Dermis microvascular lymphatic vessel endothelial cell (primary cell): ENCODE measurements at places on chromosomes 11 and 22. TPM values are rescaled to one million over a fixed set of nuclear protein-coding genes. Genes with fewer than 3 reads are reported as not detected.

MAPK8IP2 gene
- total RNA-seq, result 0.13 and 0.25 TPM in 2 replicates

TUB gene
- total RNA-seq, result 0.51 and 1.4 TPM in 2 replicates

PDE3B gene
- total RNA-seq, result 0.13 and 0.51 TPM in 2 replicates

KDM4E gene
- not detected in 2 replicates for total RNA-seq

TMPRSS5 gene
- total RNA-seq, result 0.13 TPM in 2 replicates

CDK2AP2 gene
- total RNA-seq, result 15.3 and 18.7 TPM in 2 replicates

GUCY1A2 gene
- under 0.01 TPM in 2 replicates for total RNA-seq

MMP13 gene
- total RNA-seq, result not detected in 2 replicates

OR52E8 gene
- total RNA-seq, result not detected in 2 replicates

RGL4 gene
- total RNA-seq, result not detected in 2 replicates

GRK3 gene
- 0.25 and 0.26 TPM in 2 replicates for total RNA-seq

GDPD4 gene
- total RNA-seq, result not detected in 2 replicates

FUT4 gene
- 3.7 and 6.1 TPM in 2 replicates for total RNA-seq

FRMD8 gene
- total RNA-seq, result 75.4 and 85.1 TPM in 2 replicates

OR10G4 gene
- not detected in 2 replicates for total RNA-seq

GRM5 gene
- under 0.01 TPM in 2 replicates for total RNA-seq

DEUP1 gene
- not detected in 2 replicates for total RNA-seq

ZFTA gene
- 7.6 and 12.9 TPM in 2 replicates for total RNA-seq

GAL gene
- total RNA-seq, result 0.76 and 2.4 TPM in 2 replicates

FREY1 gene
- total RNA-seq, result 0.51 and 0.64 TPM in 2 replicates

SERHL2 gene
- total RNA-seq, result 2.6 and 3.8 TPM in 2 replicates

TCN1 gene
- total RNA-seq, result not detected in 2 replicates

RTCB gene
- total RNA-seq, result 127 and 129 TPM in 2 replicates

MFNG gene
- total RNA-seq, result 97.7 and 197 TPM in 2 replicates

GLB1L2 gene
- total RNA-seq, result 0.25 and 0.39 TPM in 2 replicates

RTN4RL2 gene
- total RNA-seq, result 0.13 TPM in 1 of 2 replicates, not detected in the other

CRY2 gene
- 4.5 and 8.1 TPM in 2 replicates for total RNA-seq

SEPTIN3 gene
- total RNA-seq, result under 0.01 TPM in 2 replicates

C22orf42 gene
- not detected in 2 replicates for total RNA-seq

FGF19 gene
- not detected in 2 replicates for total RNA-seq

SLC16A8 gene
- total RNA-seq, result under 0.01 and 0.13 TPM in 2 replicates

WBP2NL gene
- not detected in 2 replicates for total RNA-seq

SLC22A6 gene
- total RNA-seq, result not detected in 2 replicates

APOA5 gene
- not detected in 2 replicates for total RNA-seq

INSC gene
- total RNA-seq, result under 0.01 TPM in 1 of 2 replicates, not detected in the other

MRGPRX3 gene
- under 0.01 and 0.51 TPM in 2 replicates for total RNA-seq

RFPL2 gene
- total RNA-seq, result 0.13 TPM in 1 of 2 replicates, not detected in the other

RFPL3 gene
- not detected in 2 replicates for total RNA-seq

OR5A1 gene
- total RNA-seq, result not detected in 2 replicates

CCDC88B gene
- total RNA-seq, result 1.5 and 1.8 TPM in 2 replicates

MTMR2 gene
- total RNA-seq, result 47.3 and 48.7 TPM in 2 replicates

APOL4 gene
- 3.6 and 7.1 TPM in 2 replicates for total RNA-seq

TRIM51 gene
- not detected in 2 replicates for total RNA-seq

TMEM45B gene
- total RNA-seq, result 1.9 and 2.9 TPM in 2 replicates

GLYAT gene
- total RNA-seq, result not detected in 2 replicates

PGM2L1 gene
- 36.6 and 55.6 TPM in 2 replicates for total RNA-seq

OR2AG1 gene
- total RNA-seq, result not detected in 2 replicates

POU2AF2 gene
- not detected in 2 replicates for total RNA-seq

TMPRSS4 gene
- not detected in 2 replicates for total RNA-seq

NUDT8 gene
- 6.8 and 15.5 TPM in 2 replicates for total RNA-seq

ANO5 gene
- total RNA-seq, result under 0.01 and 0.25 TPM in 2 replicates

OR8D1 gene
- not detected in 2 replicates for total RNA-seq
